ENCODE measurements at places on chromosomes 6 and 20.

DNA sequence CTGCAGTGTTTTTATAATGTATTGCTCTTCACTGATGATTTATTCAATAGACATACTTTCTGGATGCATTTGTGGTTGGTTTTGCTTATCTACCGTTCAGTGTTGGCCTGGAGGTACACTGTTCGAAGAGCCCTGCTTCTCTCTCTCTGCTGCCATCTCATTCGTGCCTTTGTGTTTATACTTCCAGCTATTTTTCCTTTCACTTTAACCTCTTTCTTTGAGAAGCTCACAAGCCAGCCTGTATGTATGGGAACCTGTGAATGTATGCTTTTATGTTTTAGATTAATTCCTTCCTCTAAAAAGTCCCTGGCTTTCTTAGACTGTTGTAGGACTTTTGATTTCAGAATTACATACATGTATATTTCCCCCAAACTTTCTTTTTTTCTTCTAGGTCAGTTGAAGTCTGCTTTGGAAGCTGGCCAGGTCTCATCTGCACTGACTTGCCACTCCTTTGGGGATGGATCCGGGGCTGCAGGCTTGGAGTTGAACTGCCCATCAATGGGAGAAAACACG is 83.0 kb downstream of the SCAND1 start:
- no peak for DNase-seq

DNA sequence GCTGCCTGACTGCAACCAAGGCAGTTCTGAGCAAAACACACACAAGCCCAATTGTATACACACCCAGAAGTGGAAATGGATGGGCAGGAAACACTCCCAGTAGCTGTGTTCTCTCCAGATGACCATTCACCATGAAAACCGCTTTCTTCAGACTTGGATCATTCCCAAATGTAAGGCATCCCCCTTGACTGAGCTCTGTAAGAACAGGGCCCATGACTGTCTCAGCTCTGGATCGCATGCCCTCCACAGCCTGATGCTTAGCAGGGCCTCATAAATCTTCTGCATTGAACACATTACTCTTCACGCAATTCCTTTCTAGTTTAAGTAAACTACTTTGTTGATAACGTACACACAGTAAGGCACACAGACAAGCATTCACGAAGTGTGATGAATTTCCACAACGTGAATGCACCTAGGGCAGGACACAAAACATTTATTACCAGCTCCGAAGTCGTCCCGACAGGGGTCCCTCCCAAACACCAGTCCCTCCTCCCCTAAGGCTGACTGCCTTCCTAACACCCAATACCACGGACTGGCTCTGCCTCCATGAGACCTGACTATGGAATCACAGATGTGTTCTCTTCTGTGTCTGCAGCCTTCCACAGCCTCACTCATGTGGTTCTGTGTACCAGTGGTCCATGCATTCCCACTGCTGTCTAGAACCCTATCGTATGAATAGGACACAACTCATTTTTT is 31.7 kb downstream of the BMP7 start:
- no peak for DNase-seq

GRCh38 chr6:36147294-36147693 is 17.0 kb downstream of the MAPK13 start:
- DNase-seq: no peak

- no peak for DNase-seq
Measured at GRCh38 chr20:34575271-34575670, 16.8 kb downstream of the MAP1LC3A start.

GRCh38 chr6:170022827-170023619 is 267.9 kb downstream of the DLL1 start:
- no peak for DNase-seq

GRCh38 chr6:157289764-157290163 is 33.6 kb downstream of the TMEM242 start:
- DNase-seq: no peak

DNA sequence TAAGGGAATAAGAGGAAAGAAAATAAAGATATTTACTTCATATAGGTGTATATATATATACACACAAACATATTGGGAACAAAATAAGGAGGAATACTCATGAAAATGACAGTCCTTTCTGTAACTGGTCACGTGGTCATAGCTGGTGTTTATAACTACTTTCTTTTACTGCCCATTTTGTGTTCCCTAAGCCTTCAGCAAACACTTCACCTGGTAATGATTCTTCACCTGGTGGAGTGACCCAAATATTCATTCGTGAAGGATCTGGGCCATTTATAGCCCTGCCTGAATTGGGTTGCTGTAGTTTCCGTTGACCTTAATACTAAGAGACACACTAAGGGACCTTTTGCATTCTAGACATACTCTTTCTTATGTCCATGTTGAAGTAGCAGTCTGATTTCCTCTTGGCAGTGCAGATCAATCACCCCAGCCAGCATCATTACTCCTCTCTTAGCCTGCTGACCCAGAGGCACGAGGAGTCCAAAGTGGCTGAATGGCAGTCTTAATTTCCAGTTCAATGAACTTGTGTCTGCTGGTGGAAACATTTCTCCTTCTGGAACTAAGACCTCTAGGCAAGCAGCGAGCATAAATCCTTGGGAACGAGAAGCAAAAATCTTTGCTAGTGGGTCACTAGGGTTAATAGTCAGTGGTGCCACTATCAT is 39.9 kb upstream of the IYD start:
- DNase-seq: no peak

DNA sequence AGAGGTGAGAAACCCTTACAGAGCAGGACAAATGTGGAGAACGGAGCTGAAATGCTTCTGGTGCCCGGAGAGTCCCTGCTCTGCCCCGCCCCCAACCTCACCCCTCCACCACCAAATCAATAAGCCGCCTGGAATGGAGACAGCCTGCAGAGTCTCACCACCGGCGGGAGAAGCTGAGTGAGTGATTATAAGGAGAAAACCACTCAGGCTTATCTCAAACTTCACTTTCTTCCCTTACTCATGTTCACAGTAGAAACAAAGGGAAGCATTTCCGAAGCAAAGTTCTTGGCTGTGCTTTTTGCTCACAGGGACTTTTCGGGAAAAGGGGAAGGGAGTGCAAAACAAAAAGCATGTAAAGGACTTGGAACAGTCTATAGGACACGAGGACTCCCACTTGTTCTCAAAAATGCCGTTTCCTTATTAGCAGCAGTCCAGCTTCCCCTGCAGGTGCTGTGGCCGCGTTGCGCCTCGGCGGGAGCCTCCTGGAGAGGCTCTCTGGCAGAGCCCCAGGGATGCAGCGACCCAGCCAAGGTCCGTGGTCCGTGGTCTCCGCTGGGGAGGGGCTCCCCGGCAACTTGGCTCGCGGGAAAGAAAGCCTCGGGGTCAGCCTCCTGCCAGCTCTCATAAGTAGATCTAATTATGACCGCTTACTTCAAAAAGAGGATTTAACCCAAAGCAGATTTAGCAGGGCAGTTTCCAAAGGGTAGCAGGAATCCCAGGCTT is 64.8 kb upstream of the TMEM30A start:
- DNase-seq: no peak

DNA sequence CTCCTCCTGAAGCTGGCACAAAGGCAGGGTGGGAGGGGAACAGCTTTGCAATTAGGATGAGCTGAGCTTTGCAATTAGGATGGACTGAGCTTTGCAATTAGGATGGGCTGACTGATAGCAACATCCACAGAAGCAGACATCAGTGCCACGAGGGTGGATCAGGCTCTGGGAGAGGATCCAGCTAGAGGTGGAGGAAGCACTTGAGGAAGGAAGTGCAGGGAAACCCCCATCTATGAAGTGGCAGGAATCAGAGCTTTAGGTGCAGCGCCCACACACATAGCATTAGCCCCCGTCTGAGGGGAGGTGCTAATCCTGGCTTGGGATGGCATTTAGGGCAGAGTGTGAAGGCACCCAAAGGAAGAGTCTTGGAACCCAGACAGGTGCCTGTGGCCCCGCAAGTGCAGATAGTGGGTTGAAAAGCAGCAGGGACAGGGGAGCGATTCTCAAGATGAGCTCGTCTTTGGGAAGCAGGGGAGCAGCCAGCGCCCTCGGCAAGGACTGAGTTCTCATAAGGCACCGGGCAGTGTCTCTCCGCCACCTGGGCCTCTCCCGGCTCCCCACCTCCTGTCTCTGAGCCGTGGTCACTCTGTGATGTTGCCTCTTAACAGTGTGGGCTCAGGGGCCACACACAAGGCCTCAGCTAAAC is 12.0 kb upstream of the THBS2 start:
- no peak for DNase-seq

GRCh38 chr20:10483691-10484090 is 48.6 kb downstream of the SLX4IP start:
- no peak for DNase-seq

DNA sequence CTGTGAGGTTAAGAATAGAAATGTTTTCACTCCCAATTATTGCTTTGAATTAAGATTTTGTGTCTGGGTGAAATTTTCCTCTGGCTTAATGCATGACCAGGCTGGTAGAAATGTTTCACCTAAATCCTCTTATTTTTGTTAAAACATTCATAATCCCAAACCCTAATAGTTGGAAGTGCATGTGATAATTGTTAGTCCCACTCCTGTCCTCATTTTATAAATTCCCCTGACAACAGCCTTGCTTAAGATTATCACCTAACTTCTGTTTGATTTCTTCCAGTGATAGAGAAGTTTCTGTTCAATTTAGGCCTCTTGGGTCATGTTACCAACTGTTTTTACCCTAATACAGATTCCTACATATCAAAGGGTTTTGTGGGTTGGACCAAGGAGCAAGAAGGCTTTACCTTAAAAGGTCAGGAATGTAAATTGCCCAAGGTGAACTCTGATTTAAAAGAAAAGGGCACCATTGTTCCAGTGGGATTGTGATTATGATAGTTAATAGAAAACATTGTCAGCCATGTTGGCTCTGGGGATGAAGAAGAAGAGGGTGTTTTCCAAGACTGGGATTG is 158.7 kb upstream of the CENPW start:
- DNase-seq: no peak

DNA sequence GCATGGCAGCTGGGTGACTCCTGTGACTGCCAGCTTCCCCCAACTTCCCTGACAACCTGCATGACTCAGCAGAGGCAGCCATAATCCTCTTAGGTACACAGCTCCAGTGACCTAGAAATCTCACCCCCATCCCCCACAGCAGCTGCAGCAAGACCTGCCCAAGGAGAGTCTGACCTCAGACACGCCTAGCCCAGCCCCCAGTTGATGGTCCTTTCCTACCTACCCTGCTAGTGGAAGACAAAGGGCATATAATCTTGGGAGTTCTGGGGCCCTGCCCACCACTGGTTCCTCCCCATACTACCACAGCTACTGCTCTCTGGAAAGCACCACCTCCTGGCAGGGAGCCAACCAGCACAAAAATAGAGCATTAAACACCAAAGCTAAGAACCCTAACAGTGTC is 90.2 kb downstream of the F13A1 start:
- DNase-seq: no peak

DNA sequence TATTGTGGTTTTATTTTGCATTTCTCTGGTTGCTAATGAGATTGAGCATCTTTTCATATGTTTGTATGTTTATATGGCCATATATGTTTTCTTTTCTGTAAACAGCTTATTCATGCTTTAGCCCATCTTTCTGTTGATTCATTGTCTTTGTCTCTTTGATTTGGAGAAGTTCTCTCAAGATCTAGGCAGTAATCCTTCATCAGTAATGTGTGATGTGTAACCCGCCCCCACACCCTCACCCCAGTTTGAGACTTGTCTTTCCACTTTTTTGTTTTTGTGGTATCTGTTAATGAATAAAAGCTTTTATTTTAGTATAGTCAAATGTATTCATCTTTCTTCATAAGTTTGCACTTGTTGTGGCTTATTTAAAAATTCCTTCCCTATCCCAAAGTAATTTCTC is 26.0 kb downstream of the ZC3H12D start:
- DNase-seq: no peak

DNA sequence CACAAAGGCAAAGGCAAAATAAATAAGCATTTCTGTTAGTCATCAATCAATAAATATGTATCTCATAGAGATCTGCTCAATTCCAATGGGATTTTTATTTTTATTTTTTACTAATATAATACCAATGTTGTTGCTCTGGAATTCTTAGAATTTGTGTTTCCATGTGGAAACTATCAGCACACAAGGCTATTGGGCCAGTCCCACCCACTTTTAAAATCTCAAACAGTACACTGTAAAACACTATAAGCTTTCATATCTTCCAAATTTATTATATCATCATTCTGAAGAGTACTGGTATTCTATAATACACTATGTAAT is 563.8 kb upstream of the MARCKS start:
- DNase-seq: no peak

GRCh38 chr20:47021850-47022249 is 127.2 kb downstream of the EYA2 start:
- DNase-seq: no peak
